ENCODE measurements at places on chromosomes 1 and 21.
A peak's percentile ranks its signal among the peaks of the same experiment; 100 is the strongest.

DNA sequence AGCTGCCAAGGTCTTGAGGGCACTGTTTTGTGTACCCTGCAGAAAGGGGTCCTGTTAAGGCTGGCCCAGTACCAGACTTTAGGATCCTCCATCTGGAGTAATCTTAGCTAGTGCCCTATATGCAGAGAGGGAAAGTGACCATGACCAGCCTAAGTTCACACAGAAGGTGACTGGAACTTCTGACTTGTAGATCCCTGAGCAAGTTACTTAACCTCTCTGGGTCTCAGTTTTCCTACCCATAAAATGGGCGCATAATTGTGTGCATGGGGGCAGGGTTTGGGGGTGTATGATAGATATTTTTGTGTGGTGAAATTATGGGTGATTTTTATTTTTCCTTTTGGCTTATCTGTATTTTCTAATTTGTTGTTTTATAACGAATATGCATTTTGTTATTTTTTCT, 3.3 kb upstream of the SHISAL2A start:
- DNase-seq = no peak

DNA sequence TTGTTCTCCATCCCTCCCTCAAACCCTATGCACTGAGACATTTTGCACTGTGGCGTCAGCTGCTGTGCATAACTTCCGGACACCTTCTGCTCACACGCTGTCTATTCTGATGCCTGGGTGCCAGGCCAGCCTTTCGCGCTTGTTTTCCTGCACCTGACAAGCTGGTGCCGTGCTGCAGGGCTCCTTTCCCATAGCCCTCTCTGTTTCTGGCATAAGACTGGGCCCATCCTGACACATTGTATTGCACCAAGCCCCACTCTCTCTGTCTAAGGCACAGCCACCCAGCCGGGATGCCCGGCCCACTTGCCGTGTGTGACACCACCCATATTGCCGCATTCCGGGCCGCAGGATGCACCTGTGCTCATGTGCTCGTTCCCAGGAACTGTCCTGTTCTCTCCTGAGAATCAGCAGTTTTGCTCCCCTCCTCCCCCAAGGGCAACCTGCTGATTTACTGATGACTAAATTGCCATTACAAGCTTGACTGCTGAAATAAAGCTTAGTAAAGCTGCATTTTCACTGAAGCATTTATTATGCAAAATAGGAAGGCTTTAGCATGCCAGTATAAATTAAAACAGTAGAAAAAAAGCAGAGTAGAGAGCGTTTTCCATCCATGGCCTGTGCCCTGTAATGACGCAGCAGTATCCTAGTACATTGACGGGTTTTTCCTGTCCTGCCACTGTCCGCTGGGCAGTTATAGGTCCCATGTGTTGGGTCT, 88.0 kb downstream of the CD247 start:
- DNase-seq = no peak

DNA sequence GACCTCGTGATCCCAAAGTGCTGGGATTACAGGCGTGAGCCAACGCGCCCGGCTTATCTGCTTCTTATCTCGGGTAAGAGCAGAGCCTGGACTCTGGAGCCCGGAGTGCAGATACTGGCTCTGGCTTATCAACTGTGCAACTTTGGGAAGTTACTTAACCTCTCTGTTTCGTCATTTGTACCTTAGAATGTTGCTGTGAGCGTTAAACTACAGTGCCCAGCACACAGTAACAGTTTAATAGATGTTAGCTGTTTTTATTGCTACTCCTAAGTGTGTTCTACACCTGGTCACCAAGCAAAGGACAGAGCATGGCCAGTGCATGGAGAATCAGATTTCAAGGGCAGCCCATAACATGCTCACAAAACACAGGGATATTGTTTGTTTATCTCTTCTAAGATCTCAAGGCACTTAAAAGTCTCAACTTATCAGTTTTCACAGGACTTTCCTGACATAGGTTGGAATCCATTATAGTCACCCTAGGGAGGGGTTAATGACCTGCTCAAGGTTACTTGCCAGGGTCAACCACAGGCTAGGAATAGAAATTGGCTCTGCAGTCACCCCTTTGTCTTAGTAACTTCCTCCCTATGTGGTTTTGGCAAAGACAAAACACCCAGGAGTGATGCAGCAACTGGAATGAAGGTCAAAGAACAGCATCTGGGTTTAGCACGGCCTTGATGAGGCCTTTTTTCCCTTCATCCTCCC, 22.5 kb upstream of the SRP9 start:
- DNase-seq = peak; percentile 93

DNA sequence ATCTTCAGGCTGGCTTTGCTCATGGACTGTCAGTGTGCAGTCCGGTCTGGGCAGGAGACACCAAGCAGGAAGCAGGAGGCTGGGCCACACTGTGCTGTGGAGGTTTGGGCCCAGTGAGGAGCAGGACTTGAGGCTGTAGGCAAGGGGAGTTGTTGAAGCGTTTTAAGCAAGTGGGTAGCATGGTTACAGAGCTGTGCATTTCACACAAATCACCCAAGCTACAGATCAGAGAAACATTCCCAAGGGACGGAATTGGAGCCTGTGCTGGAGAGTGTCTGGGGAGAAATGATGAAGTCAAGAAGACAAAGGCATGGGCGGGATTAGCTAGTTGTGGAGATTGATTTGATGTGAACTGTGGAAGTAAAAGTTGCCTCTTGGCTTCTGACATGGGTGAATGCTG, 60.9 kb downstream of the KIF21B start:
- no peak for DNase-seq

DNA sequence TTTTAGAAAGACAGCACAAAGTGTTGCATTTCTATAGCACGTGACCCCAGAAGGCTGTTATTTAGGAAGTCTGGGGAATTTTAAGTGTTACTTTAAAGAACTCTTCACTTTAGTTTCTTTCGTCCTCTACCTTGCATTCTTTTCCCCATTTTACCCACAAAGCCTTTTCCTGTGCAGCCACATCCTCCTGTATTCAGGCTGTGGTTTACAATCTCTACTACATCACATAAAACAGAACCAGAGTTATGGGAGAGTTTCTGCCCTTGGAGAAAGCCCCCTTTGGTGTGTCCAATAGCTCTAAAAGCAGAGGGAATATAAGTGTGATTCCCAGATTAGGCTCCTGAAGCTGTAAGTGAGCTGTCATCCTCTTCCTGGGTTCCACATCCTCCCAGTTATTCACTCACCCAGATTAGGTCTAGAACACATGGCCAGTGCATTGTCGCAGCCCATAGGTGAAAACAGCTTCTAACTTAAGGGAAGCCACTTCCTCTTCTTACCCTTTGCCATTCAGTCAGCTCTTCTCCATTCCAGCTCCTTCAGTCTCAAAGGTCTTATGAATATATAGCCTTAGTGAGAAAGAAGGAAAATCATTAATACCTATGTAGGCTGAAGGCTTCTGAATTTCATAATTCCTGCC, 171.1 kb downstream of the PIGK start:
- DNase-seq = no peak

GRCh38 chr1:72690871-72691270, 408.5 kb upstream of the NEGR1 start:
- no peak for DNase-seq
